ENCODE measurements at places on chromosomes 1 and 21. TPM values are rescaled to one million over a fixed set of nuclear protein-coding genes. Genes with fewer than 3 reads are reported as not detected.

CASZ1 gene
- polyA plus RNA-seq, result 1.1 TPM

ELAPOR1 gene
- 0.52 TPM for polyA plus RNA-seq

CR1L gene
- polyA plus RNA-seq, result not detected

AGBL4 gene
- polyA plus RNA-seq, result not detected

OLIG2 gene
- not detected for polyA plus RNA-seq

SPRR3 gene
- not detected for polyA plus RNA-seq

CNTN2 gene
- not detected for polyA plus RNA-seq

FCRL1 gene
- not detected for polyA plus RNA-seq

TRIM46 gene
- polyA plus RNA-seq, result 2.8 TPM

DNAH14 gene
- polyA plus RNA-seq, result 15.9 TPM

COL9A2 gene
- polyA plus RNA-seq, result 0.32 TPM

ARHGAP30 gene
- 0.13 TPM for polyA plus RNA-seq

GPR25 gene
- polyA plus RNA-seq, result not detected

CACNA1S gene
- not detected for polyA plus RNA-seq

SOX13 gene
- 7.0 TPM for polyA plus RNA-seq

THEM4 gene
- polyA plus RNA-seq, result 16.6 TPM

NKAIN1 gene
- 0.80 TPM for polyA plus RNA-seq

KRTAP19-3 gene
- polyA plus RNA-seq, result not detected

ALDH4A1 gene
- 17.1 TPM for polyA plus RNA-seq

KANK4 gene
- 0.81 TPM for polyA plus RNA-seq

HRNR gene
- not detected for polyA plus RNA-seq

IGSF3 gene
- 15.9 TPM for polyA plus RNA-seq

SAMSN1 gene
- polyA plus RNA-seq, result not detected
